ENCODE measurements at places on chromosomes 13 and 19. TPM values are rescaled to one million over a fixed set of nuclear protein-coding genes. Genes with fewer than 3 reads are reported as not detected.
A peak's percentile ranks its signal among the peaks of the same experiment; 100 is the strongest.

DNA sequence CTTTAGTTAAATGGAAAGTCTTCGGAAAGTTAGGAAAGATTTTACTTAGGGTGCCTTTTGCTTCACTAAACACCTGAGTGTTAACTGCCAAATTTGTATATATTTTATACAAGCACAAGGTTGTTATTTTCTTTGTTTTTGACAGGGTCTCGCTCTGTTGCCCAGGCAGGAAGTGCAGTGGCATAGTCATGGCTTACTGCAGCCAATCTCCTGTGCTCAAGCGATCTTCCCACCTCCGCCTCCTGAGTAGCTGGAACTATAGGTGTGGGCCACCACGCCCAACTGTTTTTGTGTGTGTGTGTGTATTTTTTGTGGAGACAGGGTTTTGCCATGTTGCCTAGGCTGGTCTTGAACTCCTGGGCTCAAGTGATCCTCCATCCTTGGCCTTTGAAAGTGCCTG lies 16.2 kb downstream of the KCTD4 start:
- H3K27me3 ChIP-seq = no peaks in the 10 kb centered on the region
- H3K27ac ChIP-seq = no peak overlapping the region
- no peaks in the 10 kb centered on the region for H3K4me1 ChIP-seq
- DNase-seq = no peak
- no peaks in the 10 kb centered on the region for H3K36me3 ChIP-seq

GRCh38 chr13:101554420-101555125 lies 102.1 kb downstream of the ITGBL1 start:
- H3K27ac ChIP-seq = no peak overlapping the region
- DNase-seq = no peak
- H3K27me3 ChIP-seq = no peaks in the 10 kb centered on the region
- H3K4me3 ChIP-seq = no peak overlapping the region

DNA sequence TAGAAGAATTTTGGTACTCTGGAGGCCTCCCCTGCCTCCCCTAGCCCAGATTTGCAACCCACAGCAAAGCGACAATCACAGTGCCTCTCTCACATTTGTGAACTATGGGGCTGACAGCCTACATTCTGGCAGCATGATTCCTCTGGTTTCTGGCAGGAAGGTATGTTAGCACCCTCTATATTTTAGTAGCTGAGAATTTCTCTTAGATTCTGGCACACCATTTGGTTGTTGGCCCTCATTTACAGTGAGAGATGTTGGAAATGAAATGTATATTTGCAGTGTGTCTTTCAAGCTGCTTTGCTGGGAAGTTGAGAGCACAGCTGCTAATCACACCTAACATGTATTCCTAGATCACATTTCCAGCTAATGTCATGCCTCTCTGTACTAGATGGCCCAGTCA lies 735.0 kb downstream of the FGF9 start:
- H3K36me3 ChIP-seq = no peaks in the 10 kb centered on the region
- DNase-seq = no peak
- H3K27ac ChIP-seq = no peak overlapping the region
- no peak overlapping the region for H3K4me3 ChIP-seq

DNA sequence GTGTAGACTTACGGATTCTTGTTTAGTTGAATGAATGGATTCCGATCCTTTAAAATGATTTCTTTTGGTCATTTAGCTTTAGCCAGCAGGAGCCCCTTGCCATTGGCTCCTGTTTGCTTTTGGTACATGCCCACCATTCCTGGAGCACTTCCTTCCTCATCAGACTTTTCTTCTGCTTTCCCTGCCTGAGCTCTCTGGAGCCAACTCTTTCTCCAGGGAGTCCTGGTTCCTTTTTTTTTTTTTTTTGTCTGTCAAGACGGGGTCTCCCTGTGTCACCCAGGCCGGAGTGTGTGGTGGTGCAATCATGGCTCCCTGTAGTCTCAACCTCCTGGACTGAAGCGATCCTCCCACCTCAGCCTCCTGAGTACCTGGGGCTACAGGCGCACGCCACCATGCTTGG lies 37.8 kb downstream of the SMARCA4 start:
- H3K36me3 ChIP-seq = peaks cover 24% of the 10 kb centered on the region
- no peak overlapping the region for H3K4me3 ChIP-seq
- H3K4me1 ChIP-seq = peaks cover 4% of the 10 kb centered on the region
- H3K27ac ChIP-seq = peak overlapping the region; percentile 32

RASA3 gene
- 28.8 TPM for total RNA-seq

DNA sequence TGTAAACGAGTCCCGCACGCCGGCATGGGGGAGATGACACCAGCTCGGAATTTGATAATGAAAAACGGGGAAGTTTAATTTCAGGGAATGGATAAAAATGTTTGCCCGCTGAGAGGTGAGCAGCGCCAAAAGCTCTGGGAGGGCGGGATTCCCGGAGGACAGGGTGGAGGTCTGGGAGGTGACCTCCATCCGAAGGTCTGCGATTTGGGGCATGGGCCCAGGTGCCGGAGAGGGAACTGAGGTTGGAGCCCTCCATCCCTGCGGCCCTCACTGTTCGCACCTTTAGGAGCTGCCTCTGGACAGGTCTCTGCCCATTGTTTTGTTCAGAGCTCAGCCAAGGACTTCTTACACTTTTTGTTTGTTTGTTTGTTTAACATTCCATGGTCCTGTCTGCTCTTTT lies 129.8 kb downstream of the URI1 start:
- no peaks in the 10 kb centered on the region for H3K4me1 ChIP-seq
- no peaks in the 10 kb centered on the region for H3K36me3 ChIP-seq
- no peak overlapping the region for H3K4me3 ChIP-seq
- H3K27ac ChIP-seq = no peak overlapping the region

DNA sequence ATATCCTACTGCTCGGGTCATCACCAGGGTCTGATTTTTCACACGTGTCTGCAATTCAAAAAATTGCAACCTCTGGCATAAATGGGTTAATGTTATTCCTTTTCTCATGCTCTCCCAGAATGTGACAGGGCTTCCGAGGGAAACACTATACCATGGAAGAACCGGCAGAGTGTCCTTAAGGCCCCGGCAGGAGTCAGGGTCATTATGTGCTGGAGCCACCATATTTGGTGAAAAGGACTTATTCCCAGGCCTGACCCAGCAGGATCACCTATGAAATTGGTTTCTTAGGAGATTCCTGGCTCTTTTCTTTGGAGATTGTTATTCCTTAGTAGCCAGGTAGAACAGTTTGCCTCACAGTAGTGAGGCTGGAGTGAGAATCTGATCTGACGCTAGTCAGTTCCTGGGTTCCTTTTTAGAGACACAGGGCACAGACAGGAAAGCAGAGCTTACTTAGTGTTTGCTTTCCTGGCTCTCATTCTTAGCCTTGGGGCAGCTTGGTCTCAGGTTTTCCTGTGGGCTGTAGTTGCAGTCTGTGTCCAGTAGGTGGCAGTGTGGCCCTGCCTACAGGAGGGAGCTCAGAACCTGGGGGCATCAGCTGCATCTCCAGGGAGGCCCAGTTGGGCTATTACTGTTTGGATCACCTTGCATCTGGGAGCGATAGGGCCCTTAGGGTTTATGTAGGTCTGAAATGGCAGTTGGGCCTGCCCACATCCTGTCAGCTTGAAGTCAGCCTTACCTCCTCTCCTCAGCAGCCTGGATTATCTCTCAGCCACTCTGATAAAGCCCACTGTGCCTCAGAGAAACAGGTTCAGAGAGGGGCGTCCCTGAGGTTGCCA lies 12.4 kb downstream of the SNRNP70 start:
- H3K27ac ChIP-seq = no peak overlapping the region
- no peaks in the 10 kb centered on the region for H3K27me3 ChIP-seq
- DNase-seq = peak; percentile 74
- H3K4me1 ChIP-seq = no peaks in the 10 kb centered on the region
- no peak overlapping the region for H3K4me3 ChIP-seq

ZNF100 gene
- total RNA-seq = 15.7 TPM

- H3K4me3 ChIP-seq = no peak overlapping the region
- H3K36me3 ChIP-seq = peaks cover 17% of the 10 kb centered on the region
- H3K27me3 ChIP-seq = no peaks in the 10 kb centered on the region
- no peak overlapping the region for H3K27ac ChIP-seq
- no peak for DNase-seq
Observed at GRCh38 chr19:4034048-4035017, 26.8 kb downstream of the PIAS4 start.

MATK gene
- 2.7 TPM for total RNA-seq

DNA sequence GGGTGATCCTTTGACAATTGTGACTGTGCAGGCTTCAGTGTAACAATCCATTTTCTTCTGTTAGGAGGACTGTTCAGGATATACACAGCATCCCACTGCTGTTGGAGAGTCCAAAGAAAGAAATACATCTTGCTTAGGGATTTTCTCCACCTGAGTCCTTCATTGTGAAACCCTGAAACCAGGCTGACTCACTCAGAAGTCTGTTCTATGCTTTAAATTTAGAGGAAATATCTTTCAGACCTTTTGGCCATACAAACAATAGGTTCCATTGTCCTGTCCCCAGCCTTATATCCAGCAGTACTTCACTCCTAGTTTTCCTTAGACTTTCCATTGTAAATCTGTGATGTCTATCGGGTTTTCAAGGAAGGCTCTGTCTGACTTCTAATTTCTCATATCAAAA lies 379.1 kb downstream of the SUCLA2 start:
- no peak overlapping the region for H3K27ac ChIP-seq
- H3K36me3 ChIP-seq = no peaks in the 10 kb centered on the region
- H3K27me3 ChIP-seq = no peaks in the 10 kb centered on the region
- H3K4me1 ChIP-seq = no peaks in the 10 kb centered on the region
- no peak overlapping the region for H3K4me3 ChIP-seq

DNA sequence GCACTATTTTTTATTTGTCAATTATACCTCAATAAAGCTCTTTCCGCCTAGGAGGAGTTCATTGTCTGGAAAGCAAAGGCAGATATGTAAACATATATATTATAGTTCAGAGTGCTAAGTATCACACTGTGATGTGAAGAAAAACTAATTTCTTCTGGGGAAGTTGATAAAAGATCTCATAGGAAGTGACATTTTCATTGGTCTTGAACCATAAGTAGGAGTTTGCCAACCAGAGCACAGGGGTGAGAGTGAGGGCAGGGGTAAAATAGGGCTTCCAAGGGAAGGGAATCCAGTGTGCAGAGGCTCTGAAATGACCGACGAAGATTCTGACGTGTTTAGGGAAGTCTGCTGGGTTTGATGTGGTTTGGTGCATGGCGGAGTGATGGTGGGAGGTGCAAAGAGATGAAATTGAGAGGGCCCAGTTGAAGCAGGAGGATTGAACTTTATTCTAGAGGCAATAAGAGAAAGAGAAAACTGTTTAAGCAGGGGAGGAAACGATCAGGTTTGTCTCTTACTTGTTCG lies 780 bp upstream of the GTF2F2 start:
- peak; percentile 17 for DNase-seq
- no peaks in the 10 kb centered on the region for H3K36me3 ChIP-seq
- H3K27ac ChIP-seq = peak overlapping the region; percentile 59
- peaks cover 7% of the 10 kb centered on the region for H3K4me1 ChIP-seq

DNA sequence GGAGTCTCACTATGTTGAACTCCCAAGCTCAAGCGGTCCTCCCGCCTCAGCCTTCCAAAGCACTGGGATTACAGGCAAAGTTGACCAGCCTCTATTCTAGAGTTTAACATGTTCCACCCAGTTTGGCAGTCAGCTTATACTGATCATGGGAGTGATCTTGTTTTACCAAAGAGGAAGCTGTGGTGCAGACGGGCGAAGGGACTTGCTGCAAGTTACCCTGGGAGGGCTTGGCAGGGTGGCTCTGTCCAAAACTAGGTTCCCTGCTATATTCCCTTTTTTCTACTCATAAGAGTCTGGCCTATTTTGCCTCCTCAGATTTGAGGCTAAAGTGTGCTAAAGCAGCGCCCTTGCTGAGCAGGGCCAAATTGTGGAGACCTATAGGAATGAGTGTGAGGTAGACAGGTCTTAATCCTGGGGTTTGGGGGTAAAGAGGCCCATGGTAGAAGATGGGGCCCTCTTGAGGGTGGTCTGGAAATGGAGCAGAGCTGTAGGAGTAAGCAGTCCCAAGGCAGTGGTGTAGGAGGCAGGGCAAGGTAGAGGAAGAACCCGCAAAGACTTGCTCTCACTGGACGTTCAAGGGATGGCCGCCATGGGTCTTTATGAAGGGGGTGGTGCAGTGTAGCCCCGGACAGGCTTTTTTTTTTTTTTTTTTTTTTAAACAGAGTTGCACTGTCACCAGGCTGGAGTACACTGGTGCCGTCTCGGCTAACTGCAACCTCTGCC lies 3.3 kb downstream of the RPS19 start:
- H3K27me3 ChIP-seq = no peaks in the 10 kb centered on the region
- peaks cover 2% of the 10 kb centered on the region for H3K4me1 ChIP-seq
- H3K36me3 ChIP-seq = peaks cover 21% of the 10 kb centered on the region
- H3K4me3 ChIP-seq = no peak overlapping the region
- DNase-seq = no peak
- no peak overlapping the region for H3K27ac ChIP-seq

GRCh38 chr13:60933638-60934037 lies 482.0 kb downstream of the PCDH20 start:
- no peak for DNase-seq
- H3K4me3 ChIP-seq = no peak overlapping the region
- no peak overlapping the region for H3K27ac ChIP-seq
- H3K4me1 ChIP-seq = no peaks in the 10 kb centered on the region
- H3K27me3 ChIP-seq = no peaks in the 10 kb centered on the region

- no peaks in the 10 kb centered on the region for H3K27me3 ChIP-seq
- no peak overlapping the region for H3K4me3 ChIP-seq
- no peaks in the 10 kb centered on the region for H3K36me3 ChIP-seq
- no peak for DNase-seq
Observed at GRCh38 chr19:18975869-18976268, 34.9 kb upstream of the HOMER3 start.

DNA sequence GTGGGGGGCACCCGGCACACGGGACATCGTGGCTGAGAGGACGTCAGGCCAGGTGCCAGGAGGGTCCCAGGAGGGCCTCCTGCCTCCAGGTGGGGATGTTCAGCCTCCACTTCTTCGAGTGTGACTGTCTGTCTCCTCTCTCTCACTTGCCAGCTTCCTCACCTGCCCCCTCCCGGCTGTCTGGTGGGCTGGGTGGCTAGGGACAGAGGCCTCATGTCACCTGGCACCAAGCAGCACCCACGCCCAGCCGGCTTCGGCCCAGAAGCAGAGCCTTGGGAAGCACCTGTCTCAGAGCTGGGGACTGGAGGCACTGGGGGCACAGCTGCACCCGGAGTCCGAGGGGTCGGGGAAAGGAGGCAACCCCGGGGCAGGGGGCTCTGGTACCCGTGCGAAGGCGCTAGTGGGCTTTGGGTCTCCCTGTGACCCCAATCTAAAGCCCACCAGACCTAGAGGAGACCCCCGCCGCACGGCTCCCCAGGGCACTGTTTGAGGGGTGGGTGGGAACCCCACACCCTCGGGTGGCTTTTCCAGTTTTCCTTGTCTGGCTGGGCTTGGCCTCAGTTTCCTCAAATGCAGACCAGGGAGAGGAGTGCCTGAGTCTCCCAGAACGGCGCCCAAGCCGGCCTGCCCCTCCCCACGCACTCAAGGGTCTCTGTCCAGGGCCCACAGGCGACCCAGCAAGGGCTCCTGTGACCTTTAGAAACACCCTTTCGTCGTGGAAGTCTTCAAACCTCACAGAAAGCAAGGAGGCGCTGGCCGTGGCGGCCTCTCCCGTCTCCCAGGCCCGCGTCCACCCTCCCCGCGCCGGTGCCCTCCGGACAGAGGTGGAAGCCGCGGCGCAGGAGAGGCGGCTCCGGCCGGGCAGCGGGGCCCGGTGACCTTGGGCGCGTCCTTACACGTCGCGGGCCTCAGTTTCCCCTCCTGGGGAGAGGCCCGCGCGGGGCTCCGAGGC lies 664 bp upstream of the HCN2 start:
- no peak overlapping the region for H3K27ac ChIP-seq
- no peak for DNase-seq
- H3K4me3 ChIP-seq = no peak overlapping the region
- H3K4me1 ChIP-seq = no peaks in the 10 kb centered on the region
- H3K27me3 ChIP-seq = no peaks in the 10 kb centered on the region
- no peaks in the 10 kb centered on the region for H3K36me3 ChIP-seq

FGF22 gene
- 0.19 TPM for total RNA-seq

CERS1 gene
- total RNA-seq = 0.50 TPM

SLC25A42 gene
- 9.7 TPM for total RNA-seq
